Endothelial cell of umbilical vein (primary cell): ENCODE measurements at places on chromosomes 13 and 19. TPM values are rescaled to one million over a fixed set of nuclear protein-coding genes. Genes with fewer than 3 reads are reported as not detected.

The CYP2F1 gene
- not detected in 2 replicates for total RNA-seq

The TEX29 gene
- total RNA-seq, result not detected in 2 replicates

GRCh38 chr19:18980432-18981020, 39.5 kb upstream of the HOMER3 start:
- peak; percentile 52 for DNase-seq

DNA sequence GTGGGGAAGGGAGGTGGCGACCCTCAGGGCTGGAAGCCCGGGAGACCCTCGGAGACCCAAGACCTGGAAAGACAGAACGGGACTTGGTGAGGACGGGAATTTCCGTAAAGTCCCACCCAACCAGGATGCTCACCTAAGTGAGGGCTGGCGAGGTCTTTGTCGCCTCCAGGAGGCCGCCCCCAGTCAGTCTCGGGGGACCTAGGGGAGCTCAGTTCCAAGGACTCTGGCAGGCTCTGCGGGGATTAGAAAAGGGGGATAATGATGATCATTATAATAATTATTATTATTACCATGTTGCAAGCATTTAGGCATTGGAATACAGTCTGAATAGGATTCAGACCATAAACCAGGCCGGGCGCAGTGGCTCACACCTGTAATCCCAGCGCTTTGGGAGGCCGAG, 9.1 kb upstream of the HSD17B14 start:
- no peak for DNase-seq
